DND-41 (cell line): ENCODE measurements at places on chromosomes 2 and 18.

GRCh38 chr2:226934546-226935201, 98.8 kb downstream of the RHBDD1 start:
- DNase-seq, result no peak
- no peaks in the 10 kb centered on the region for H3K36me3 ChIP-seq
- no peaks in the 10 kb centered on the region for H3K4me1 ChIP-seq
- H3K27ac ChIP-seq, result no peak overlapping the region
- no peaks in the 10 kb centered on the region for H3K27me3 ChIP-seq

DNA sequence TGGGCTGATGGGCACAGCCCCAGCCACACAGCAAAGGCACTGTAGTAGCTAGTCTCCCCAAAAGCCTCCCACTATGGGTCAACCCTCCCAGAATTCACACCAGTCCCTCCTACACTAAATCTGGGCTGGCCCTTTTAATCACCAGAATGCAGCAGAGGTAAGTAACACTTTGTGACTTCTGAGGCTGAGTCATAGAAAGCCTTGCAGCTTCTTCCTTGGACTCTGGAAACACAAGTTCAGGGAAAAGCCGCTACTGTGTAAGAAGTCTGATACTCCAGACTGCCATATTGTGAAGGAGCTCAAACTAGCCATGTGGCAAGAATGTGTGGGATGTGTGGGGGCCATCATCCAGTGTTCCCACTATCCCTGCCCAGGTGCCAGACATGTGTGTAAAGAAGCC, 19.0 kb upstream of the SIX2 start:
- no peaks in the 10 kb centered on the region for H3K27me3 ChIP-seq
- H3K4me3 ChIP-seq, result no peak overlapping the region
- no peaks in the 10 kb centered on the region for H3K36me3 ChIP-seq
- no peak overlapping the region for H3K27ac ChIP-seq
- peaks cover 7% of the 10 kb centered on the region for H3K4me1 ChIP-seq
- DNase-seq, result no peak

GRCh38 chr2:175855794-175856453, 146.1 kb downstream of the LNPK start:
- no peaks in the 10 kb centered on the region for H3K36me3 ChIP-seq
- H3K27ac ChIP-seq, result no peak overlapping the region
- no peak overlapping the region for H3K4me3 ChIP-seq
- no peaks in the 10 kb centered on the region for H3K4me1 ChIP-seq

GRCh38 chr18:63539904-63540510, 2.2 kb upstream of the SERPINB12 start:
- H3K4me3 ChIP-seq, result no peak overlapping the region
- no peak overlapping the region for H3K27ac ChIP-seq
- no peaks in the 10 kb centered on the region for H3K36me3 ChIP-seq
- no peaks in the 10 kb centered on the region for H3K4me1 ChIP-seq

- no peak for DNase-seq
- no peaks in the 10 kb centered on the region for H3K36me3 ChIP-seq
- H3K4me3 ChIP-seq, result no peak overlapping the region
- H3K27me3 ChIP-seq, result no peaks in the 10 kb centered on the region
- H3K27ac ChIP-seq, result no peak overlapping the region
Observed at GRCh38 chr2:214034417-214034816, 376.4 kb upstream of the VWC2L start.

- H3K27ac ChIP-seq, result no peak overlapping the region
- H3K4me1 ChIP-seq, result no peaks in the 10 kb centered on the region
- H3K4me3 ChIP-seq, result no peak overlapping the region
- DNase-seq, result no peak
- H3K36me3 ChIP-seq, result no peaks in the 10 kb centered on the region
- no peaks in the 10 kb centered on the region for H3K27me3 ChIP-seq
Observed at GRCh38 chr18:64983497-64984238, 767.1 kb upstream of the CDH7 start.

GRCh38 chr18:46484971-46485370, 172.0 kb downstream of the LOXHD1 start:
- peaks cover 3% of the 10 kb centered on the region for H3K27me3 ChIP-seq
- no peaks in the 10 kb centered on the region for H3K36me3 ChIP-seq
- H3K27ac ChIP-seq, result no peak overlapping the region
- no peak overlapping the region for H3K4me3 ChIP-seq
- no peak for DNase-seq

- H3K27ac ChIP-seq, result no peak overlapping the region
- peaks cover 2% of the 10 kb centered on the region for H3K27me3 ChIP-seq
- H3K4me1 ChIP-seq, result no peaks in the 10 kb centered on the region
- no peaks in the 10 kb centered on the region for H3K36me3 ChIP-seq
Observed at GRCh38 chr18:34627137-34627920, 82.8 kb upstream of the DTNA start.

DNA sequence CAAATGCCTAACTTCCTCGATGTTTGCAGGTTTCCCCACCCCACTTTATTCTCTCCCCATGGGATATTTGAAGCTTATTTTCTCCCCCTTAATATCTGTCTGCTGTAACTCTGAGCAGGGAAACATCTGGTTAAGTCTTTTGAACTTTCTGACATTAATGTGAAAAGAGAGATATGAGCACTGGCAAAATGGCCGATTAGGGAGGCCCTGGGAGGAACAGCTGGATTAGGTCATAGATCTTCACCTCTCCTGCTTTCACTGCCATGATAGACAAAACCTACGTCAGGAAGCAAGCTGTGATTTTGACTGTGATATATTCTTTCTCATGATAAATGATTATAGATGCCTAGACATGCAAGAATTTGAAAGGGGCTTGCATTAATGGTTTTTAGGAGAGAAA, 43.6 kb downstream of the LYPD6B start:
- no peak overlapping the region for H3K27ac ChIP-seq
- H3K4me1 ChIP-seq, result no peaks in the 10 kb centered on the region
- no peak overlapping the region for H3K4me3 ChIP-seq
- no peak for DNase-seq

DNA sequence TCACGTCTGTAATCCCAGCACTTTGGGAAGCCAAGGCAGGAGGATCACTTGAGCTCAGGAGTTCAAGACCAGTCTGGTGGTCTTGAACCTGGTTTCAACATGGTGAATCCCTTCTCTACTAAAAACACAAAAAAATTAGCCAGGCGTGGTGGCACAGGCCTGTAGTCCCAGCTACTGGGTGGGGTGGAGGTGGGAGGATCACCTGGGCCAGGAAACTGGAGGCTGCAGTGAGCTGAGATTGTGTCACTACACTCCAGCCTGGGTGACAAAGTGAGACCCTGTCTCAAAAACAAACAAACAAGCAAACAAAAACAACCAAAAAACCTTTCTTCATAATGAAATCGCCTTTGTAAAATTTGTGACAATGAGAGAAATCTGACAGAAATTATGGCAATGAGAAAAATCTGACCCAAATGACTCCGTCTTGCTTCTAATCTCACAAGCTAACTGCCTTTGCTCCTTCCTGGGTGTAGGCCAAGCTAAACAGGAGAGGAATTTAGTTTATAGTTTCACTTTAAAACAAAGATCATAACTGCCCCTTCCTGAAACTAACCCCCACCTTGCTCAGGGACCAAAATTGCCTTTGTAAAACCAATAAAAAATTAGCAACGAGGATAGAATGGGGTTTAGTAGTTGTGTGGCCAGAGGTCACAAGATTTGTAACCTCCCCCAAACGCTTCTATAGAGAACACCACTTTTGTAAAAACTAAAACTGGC, 60.7 kb upstream of the KIF5C start:
- H3K36me3 ChIP-seq, result no peaks in the 10 kb centered on the region
- H3K4me1 ChIP-seq, result no peaks in the 10 kb centered on the region
- H3K27ac ChIP-seq, result no peak overlapping the region
- no peak for DNase-seq
- no peak overlapping the region for H3K4me3 ChIP-seq

DNA sequence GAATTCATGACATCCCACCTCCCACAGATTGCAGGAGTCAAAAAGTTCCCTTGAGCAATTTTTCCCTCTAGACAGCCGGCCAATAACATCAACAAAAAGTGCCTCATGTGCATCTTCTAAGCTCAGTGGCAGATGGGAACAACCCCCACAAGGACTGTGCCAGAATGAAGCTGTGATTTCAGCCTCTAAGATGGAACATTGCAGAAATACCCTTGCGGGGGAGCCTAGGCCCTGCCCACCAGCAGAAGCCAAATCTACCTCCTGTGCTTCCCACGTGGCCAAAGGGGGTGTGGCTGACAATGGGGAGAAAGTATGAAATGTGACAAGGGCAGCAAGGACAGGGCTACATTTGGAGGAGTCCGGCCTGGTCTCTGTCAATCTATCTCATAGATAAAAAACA, 482.3 kb downstream of the TGIF1 start:
- H3K27ac ChIP-seq, result no peak overlapping the region
- H3K27me3 ChIP-seq, result no peaks in the 10 kb centered on the region
- DNase-seq, result no peak
- H3K4me1 ChIP-seq, result no peaks in the 10 kb centered on the region

DNA sequence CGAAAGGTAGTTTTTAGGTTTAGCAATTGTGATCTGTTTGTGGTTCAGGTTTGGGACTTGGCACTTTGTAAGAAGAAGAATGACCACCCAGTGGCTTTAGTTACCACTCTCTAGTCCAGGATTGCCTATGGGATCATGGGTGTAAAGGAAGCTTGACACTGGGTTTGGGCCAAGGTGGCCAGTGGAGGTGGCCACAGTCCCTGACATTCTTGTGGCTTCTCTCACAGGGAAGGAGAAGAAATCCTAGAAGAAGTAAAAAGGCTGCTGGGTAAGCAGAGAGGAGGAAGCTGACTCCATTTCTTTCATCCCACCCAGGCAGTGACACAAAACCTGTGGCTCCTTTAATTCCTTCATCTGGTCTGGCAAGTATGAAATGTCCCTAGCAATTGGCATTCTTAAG, 394.7 kb downstream of the CLIP4 start:
- no peaks in the 10 kb centered on the region for H3K4me1 ChIP-seq
- no peak overlapping the region for H3K4me3 ChIP-seq
- no peaks in the 10 kb centered on the region for H3K36me3 ChIP-seq

DNA sequence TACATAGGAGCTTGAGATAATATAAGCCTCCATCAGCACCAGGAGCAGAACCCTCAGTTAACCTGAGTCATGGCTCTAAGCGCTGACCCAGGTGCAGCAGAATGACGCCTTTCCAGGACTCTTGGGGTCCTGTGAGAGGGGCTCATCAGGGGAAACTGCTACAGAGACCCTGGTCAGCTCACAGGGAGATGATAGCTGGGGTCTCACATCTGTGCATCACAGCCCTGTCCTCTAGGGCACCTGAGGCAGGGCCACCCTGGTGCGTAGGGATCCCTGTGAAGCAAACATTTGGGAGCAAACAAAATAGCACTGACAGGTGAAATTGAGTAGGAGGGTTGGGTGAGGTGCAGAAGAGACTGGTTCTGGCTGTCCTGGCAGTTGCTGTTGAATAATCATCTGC, 219.2 kb downstream of the SH3RF3 start:
- peaks cover 48% of the 10 kb centered on the region for H3K4me1 ChIP-seq
- peak overlapping the region; percentile 82 for H3K27ac ChIP-seq
- no peaks in the 10 kb centered on the region for H3K36me3 ChIP-seq
- no peak for DNase-seq

GRCh38 chr2:2800697-2801096, 469.6 kb upstream of the MYT1L start:
- H3K36me3 ChIP-seq, result no peaks in the 10 kb centered on the region
- H3K4me1 ChIP-seq, result no peaks in the 10 kb centered on the region
- H3K27ac ChIP-seq, result no peak overlapping the region
- DNase-seq, result no peak
- no peak overlapping the region for H3K4me3 ChIP-seq

GRCh38 chr2:58762176-58762781, 521.2 kb upstream of the FANCL start:
- no peak overlapping the region for H3K27ac ChIP-seq
- peaks cover 2% of the 10 kb centered on the region; the same call in 1 of the 2 replicates for H3K4me1 ChIP-seq
- no peaks in the 10 kb centered on the region for H3K27me3 ChIP-seq

DNA sequence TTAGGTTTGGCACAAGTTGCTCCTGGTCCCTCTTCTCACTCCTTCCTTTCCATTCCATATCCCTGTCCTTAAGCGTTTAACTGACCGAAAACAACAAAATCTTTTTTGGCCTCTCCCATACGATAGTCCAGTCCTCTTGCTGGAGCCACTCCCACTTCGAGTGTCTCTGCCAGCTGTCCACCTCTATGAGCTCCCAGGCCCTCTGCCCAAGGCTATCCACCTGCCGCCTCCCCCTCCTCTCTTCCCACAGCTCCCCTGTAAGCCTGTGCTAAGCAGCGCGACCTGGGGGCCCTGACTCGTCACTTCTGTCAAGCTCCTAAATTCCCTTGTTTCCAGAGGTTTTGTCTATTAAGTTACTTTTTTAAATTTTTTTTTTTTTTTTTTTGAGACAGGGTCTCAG, 47.0 kb upstream of the FOSL2 start:
- no peaks in the 10 kb centered on the region for H3K27me3 ChIP-seq
- no peak for DNase-seq
- no peak overlapping the region for H3K4me3 ChIP-seq
- no peak overlapping the region for H3K27ac ChIP-seq

DNA sequence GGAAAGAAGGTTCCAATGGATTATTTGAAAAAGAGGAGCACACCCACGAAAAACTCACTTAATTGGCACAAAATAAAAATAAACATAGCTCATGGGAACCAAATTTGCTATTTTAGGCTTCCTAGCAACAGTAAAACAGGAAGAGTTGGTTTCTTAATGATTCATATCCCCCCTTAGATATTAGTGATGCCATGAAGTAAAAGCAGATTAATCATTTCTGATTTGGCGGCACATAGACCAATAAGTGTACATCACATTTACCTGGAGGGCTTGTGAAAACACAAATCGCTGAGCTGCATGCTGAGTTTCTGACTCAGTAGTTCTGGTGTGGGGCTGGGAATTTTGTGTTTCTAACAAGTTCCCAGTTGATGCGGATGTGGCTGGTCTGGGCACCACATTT, 260.4 kb downstream of the SLC4A3 start:
- DNase-seq, result no peak
- H3K4me1 ChIP-seq, result no peaks in the 10 kb centered on the region
- no peak overlapping the region for H3K27ac ChIP-seq
- H3K4me3 ChIP-seq, result no peak overlapping the region

DNA sequence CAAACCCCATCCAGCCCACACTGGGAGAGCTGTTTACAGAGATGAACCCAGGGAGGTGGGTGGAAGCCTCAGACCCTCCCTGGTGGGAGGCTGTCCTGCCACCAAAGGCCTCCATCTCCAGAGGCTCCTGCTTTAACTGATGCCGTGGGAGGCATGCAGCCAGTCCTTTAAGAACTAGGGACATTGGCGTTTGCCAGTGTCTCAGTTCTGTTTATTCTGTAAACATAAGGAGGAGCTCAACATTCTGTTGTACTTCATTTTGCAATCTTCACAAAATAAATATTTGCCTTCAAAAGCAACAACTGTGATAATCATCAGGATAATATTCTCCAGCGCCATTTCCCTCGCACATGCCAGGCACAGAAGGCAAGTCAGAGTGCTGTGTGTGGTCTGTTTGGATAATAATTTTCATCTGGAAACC, 6.8 kb downstream of the EDAR start:
- H3K4me1 ChIP-seq, result no peaks in the 10 kb centered on the region
- H3K4me3 ChIP-seq, result no peak overlapping the region
- DNase-seq, result no peak

GRCh38 chr2:96839293-96839874, 4.4 kb downstream of the ANKRD23 start:
- no peak overlapping the region for H3K4me3 ChIP-seq
- no peaks in the 10 kb centered on the region for H3K27me3 ChIP-seq
- DNase-seq, result peak; percentile 21
- H3K36me3 ChIP-seq, result peaks cover 58% of the 10 kb centered on the region
- H3K27ac ChIP-seq, result no peak overlapping the region
- H3K4me1 ChIP-seq, result no peaks in the 10 kb centered on the region
